ENCODE measurements at places on chromosomes 16 and 17.

GRCh38 chr17:64638552-64639203 is 23.4 kb downstream of the SMURF2 start:
- DNase-seq = no peak

GRCh38 chr16:7325834-7326233 is 6.8 kb upstream of the RBFOX1 start:
- no peak for DNase-seq

- no peak for DNase-seq
These were observed 30.9 kb downstream of the ZNF778 start for GRCh38 chr16:89248196-89248982.

GRCh38 chr17:58387834-58388233 is 29.5 kb downstream of the RNF43 start:
- no peak for DNase-seq
